ENCODE measurements at places on chromosomes 1 and 21.

GRCh38 chr1:204465546-204466415, 28.8 kb downstream of the PIK3C2B start:
- DNase-seq, result no peak

- DNase-seq, result no peak
These were observed 865 bp upstream of the PTPN22 start for GRCh38 chr1:113872219-113872935.

DNA sequence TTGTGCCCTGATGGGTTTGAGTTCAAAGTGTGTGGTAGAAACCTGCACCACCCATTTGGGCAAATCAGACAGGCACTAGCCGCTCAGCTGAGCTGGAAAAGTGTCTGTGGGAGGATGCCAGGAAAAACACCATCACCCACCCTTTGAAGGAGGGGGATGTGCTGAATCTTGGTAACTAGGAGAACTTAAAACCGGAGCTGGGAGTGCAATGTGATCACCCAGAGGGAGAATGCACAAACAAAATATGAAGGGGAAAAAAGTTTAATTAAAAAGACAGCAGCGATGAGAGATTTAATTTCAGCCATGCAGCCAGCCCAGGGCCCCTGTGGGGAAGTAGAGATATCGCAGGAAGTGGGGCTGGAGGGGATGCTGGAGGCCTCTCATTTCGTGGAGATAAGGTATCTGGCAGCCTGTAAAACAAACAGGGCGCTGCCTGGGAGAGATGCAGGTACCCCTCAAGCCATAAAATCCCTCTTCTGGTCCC, 86.8 kb upstream of the BCAR3 start:
- DNase-seq, result no peak

- no peak for DNase-seq
These were observed 50.8 kb downstream of the PAX7 start for GRCh38 chr1:18681423-18681835.

DNA sequence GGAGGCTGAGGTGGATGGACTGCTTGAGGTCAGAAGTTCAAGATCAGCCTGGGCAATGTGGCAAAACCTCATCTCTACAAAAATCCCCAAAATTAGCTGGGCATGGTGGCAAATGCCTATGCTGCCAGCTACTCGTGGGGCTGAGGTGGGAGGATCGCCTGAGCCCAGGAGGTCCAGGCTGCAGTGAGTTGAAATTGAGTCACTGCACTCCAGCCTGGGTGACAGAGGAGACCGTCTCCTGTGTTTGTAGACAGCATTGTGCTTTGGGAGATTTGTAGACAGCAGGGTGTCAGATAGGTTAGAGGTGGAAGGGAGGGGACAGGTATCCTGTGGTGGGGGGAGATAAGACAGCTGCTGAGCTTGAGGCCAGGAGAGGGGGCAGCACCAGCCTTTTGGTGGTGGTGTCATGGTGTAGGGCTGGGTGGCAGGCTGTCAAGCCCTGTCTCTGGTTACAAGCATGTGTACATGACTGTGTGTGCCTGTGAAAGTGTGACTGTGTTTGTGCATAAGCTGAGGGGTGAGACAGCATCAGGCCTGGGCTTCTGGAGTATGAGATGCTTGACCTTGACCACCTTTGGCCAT, 15.2 kb downstream of the PPFIA4 start:
- DNase-seq, result no peak

DNA sequence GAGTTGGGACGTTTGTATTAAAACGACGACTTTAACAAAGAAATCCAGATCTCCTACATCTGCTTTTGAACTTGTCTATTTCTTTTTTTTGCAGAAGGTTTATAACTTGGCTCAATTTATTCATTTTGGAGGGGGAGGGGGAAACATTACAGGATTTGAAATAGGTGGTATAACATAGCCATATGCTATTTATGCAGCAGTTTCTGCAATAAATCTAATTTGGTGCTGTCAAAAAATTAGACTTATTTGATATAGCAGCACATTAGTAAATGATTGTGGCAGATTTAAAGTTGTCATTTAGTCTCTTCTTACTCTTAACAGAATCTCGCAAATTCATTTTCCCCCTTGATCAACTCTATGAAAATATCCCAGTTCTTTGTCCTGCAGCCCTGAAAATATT, 138.2 kb downstream of the SDCCAG8 start:
- no peak for DNase-seq

GRCh38 chr1:45952072-45952471, 148.7 kb downstream of the MAST2 start:
- no peak for DNase-seq

DNA sequence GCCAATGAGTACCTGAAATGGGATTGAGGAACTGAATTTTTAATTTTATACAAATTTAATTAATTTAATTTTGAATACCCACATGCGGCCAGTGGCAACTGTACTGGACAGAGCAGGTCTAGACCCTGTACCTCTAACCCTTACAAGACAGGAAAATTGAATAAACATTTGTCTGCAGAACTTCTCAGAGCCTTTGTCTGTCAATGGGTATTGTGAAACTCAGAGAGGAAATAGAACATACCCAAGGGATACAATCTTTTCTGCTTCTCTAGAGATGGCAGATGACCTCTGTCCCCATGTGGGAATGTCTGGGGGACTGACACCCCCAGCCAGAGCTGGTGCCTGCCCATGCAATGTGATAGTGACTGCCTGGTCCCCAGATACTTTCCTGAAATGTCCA, 220.6 kb downstream of the TM2D1 start:
- DNase-seq, result no peak

DNA sequence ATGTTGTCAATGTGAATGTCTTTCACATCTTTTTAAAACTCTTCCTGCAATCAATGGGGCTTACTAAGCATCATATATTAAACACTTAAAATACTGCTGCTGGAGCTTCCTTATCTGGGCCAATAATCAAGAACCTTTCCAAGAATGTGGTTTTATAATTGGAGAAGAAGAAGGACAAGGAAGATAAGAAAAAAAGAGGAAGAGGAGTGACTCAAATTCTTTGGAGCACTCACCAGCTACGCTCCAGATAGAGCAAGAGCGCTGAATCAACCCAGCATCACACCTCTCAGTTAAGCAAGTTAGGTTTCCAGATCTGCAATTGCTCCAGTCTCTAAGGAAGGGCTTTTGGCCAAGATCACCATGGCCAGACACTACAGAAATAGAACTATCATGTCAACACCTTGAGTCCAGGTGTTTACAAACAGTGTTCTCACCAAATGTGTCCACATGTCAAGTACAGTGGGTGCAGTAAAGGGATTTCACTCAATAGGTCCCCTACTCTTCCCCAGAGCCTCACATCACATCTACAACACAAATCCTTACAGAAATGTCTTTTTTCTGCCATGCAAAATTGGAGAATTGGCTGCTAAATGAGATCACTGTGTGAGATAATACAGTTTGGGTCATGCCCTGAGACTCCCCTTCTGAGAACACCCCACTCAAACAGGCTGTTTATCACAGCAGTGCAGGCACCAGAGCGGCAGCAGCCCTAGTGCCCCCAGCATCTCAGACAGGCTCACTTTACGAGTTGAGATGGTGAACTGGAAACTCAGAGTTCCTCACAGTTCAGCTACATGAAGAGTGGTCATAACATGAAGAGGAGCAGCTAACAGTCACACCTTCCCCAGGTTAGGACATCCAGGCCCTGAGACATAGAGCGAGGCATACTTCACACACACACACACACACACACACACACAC, 1.7 kb upstream of the SPRR2B start:
- DNase-seq, result no peak

GRCh38 chr1:29121516-29121935, 2.2 kb downstream of the TMEM200B start:
- no peak for DNase-seq

DNA sequence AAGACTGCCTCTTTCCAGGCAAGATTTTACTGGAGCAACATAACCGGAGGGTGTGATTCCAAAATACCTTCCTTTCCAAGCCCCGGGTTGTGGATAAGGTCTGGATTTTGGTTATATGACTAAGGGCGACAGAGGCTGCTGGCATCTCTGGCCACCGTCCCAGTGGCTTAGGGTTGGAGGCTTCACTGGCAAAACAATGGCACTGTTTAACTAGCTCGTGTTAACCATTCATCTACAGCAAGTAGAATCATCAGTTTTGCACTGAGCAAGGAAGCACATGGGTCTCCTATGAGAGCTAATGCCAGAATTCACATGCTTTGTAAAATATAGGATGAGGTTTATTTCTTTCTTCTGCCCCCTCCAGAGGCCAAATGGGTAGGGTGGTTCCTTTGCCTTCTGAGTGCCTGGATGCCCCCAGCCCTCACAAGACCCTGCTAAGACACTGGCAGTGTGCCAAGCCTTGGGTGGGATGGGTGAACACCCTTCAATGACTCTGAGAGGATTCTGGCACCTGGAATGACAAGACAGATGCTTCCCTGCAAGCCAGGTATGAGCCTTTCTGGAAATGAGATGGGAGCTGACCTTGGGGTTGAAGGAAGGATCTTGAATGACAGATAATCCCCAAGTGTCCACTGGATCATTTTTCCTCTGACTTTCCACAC, 36.8 kb downstream of the DHCR24 start:
- no peak for DNase-seq

Measured in stimulated activated CD4-positive, alpha-beta T cell treated with anti-CD3 and anti-CD28 coated beads, TNF-alpha, amount 100 ng/mL, for 1 hour (primary cell).